Esophagus squamous epithelium (tissue), 5 donors: ENCODE measurements at places on chromosomes 1 and 21.

GRCh38 chr1:109983380-109984189, 980 bp upstream of the AHCYL1 start:
- H3K4me3 ChIP-seq = no peak overlapping the region
- no peak for DNase-seq
- no peaks in the 10 kb centered on the region for H3K27me3 ChIP-seq
- peaks cover 56% of the 10 kb centered on the region for H3K4me1 ChIP-seq
- H3K27ac ChIP-seq = peak overlapping the region; percentile 95

- peak overlapping the region; percentile 78 for H3K4me3 ChIP-seq
- peak overlapping the region; percentile 100 for H3K27ac ChIP-seq
- no peaks in the 10 kb centered on the region for H3K36me3 ChIP-seq
- peaks cover 4% of the 10 kb centered on the region for H3K4me1 ChIP-seq
These were observed 1.6 kb upstream of the LAMC1 start for GRCh38 chr1:183021405-183022201.

DNA sequence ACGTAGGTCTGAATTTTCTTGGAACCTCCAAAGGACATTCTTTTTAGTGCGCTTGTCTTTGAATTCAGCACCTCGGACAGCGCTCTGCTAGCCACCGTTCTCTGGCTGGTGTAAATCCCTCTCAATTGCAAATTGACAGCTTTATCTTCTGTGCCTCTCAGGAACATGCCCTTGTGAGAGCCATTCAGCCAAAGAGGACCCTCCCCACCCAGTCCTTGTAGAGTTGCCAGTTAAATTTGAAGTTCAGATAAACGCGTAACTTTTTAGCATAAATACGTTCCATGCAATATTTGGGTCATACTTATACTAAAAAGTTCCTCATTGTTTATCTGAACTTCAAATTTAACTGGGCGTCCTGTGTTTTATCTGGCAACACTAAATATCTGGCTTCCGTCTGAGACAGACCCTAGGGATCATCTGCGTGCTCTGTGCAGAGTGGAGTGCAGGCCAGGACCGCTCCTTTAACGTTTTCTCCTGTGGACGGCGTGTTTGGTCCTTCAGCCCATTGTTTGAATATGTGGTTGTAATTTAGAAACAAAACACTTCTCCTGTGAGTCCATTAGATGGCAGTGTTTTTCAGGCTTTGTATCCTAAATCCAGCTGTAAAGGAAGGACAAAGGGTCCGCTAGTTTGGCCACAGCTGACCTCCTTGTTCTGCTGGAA, 7.0 kb downstream of the KCNAB2 start:
- H3K4me1 ChIP-seq = peaks cover 14% of the 10 kb centered on the region
- no peak for DNase-seq
- no peak overlapping the region for H3K27ac ChIP-seq

GRCh38 chr1:160710517-160711252, 937 bp downstream of the CD48 start:
- H3K27me3 ChIP-seq = no peaks in the 10 kb centered on the region
- DNase-seq = no peak
- H3K4me1 ChIP-seq = no peaks in the 10 kb centered on the region
- H3K4me3 ChIP-seq = peak overlapping the region; percentile 55
- H3K36me3 ChIP-seq = no peaks in the 10 kb centered on the region
